ENCODE measurements at places on chromosomes 7 and 10.

DNA sequence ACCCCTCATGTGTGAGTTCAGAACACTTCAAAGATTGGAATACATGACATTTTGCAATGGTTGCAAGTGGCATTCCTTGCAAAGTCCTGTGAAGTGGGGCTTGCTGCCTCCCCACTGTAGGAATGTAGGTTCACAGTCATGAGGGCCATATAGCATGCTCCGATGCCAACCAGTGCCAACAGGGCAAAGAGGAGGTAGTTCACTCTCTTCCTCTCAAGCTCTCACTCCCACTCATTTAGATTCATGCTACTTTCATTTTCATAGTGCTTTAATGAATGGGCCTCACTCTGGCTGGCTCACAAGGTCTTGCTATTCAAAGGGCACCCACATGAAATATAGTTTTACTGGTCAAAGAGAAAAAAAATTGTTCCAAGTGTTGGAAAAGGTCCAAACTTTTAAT lies 169.9 kb upstream of the AOAH start:
- no peak for DNase-seq

GRCh38 chr10:55551603-55552002 lies 750.6 kb upstream of the PCDH15 start:
- DNase-seq, result no peak

DNA sequence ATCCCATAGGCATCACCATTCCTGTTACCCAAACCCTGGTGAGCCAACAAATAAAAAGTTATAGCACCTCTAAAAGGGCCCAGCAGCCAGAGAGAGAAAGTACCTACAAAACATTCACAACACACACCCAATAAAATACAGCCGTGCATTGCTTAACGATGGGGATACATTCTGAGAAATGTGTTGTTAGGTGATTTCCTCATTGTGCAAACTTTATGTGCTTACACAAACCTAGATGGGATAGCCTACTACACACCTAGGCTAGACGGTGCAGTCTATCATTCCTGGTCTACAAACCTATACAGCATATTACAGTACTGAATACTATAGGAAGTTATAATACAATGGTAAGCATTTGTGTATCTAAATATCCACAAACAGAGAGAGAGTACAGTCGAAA lies 44.9 kb upstream of the UCN3 start:
- no peak for DNase-seq

DNA sequence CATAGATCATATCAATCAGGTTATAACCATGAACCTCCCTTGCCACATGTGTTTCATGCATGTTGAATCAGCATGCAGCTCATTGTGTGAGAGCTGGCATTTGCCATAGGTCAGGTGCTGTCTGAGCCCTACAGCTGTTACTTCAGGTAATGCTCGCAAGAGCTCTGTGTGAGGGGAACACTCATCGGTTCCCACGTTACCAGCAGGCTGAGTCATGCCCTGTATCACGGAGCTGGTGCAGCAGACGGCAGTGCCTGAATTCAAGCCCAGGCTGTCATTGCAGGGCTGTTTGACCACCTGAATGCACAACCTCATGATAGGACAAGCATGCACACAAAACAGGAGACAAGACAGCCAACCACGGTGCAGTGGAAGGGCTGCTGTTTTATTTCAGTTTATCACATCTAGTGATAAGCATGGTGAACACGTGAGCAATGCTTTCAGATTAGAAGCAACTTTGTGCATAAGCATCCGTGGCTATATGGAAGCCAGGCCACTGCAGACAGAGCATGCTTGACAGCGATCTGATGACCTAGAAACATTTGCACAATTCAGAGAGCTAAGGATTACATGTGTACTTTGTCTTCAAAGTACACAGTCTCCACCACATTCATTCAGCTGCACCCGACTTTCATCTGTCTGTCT lies 56.4 kb upstream of the PFKP start:
- peak; percentile 41 for DNase-seq

GRCh38 chr7:45259966-45260646 lies 102.5 kb downstream of the RAMP3 start:
- peak; percentile 70 for DNase-seq

GRCh38 chr7:96649981-96650380 lies 59.7 kb downstream of the SEM1 start:
- DNase-seq, result no peak

DNA sequence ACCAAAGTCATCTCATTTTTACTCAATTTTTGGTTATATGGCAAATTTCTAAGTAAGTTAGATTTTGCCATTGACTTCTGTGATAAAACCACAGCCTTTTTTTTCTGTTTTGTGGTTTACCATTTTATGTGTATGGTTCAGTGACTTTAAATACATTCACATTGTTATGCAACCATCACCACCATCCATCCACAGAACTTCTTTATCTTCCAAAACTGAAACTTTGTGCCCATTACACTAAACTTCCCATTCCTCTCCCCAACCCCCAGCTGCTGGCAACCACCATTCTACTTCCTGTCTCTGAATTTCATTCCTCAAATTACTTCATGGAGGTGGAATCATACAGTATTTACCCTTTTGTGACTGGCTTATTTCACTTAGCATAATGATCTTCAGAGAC lies 280.4 kb upstream of the TCERG1L start:
- no peak for DNase-seq

DNA sequence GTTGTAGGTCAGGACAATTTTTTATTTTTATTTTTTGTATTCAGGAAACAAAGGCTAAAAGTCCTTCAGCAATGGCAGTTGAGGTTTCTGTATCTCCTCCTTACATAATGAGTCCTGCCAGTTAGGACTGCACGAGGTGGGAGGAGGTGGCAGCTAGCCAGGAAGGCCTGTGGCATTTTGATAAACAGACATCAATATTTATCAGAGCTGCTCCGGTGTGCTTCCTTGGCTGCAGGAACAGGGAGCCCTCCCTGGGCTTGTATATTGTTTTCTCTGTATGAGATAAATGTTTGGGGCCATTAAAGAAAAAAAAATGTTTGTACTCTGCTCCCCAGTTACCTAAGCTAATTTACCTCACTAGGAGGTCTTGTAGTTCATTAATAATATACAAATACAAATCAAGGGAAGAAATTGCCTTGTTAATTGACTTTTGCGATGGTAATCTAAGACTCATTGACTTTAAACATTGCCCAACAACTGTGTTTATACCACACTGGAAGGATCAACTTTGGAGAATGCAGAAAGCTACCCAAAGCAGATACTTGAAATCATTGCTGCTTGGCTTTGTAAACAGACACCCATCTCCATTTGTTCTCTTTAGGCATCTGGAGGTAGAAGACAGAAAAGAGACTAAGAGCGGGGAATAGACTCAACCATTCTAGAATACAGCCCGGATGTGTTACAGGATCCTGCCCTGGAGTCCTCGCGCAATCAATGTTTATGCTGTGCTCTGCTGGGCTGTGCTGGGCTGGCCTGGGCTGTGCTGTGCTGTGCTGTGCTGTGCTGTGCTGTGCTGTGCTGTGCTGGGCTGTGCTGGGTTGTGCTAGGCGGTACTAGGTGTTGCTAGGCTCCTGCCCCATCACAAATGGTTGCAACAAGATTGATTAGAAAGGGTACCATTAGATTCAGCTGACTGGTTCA lies 36.5 kb upstream of the PDZD8 start:
- DNase-seq, result no peak

DNA sequence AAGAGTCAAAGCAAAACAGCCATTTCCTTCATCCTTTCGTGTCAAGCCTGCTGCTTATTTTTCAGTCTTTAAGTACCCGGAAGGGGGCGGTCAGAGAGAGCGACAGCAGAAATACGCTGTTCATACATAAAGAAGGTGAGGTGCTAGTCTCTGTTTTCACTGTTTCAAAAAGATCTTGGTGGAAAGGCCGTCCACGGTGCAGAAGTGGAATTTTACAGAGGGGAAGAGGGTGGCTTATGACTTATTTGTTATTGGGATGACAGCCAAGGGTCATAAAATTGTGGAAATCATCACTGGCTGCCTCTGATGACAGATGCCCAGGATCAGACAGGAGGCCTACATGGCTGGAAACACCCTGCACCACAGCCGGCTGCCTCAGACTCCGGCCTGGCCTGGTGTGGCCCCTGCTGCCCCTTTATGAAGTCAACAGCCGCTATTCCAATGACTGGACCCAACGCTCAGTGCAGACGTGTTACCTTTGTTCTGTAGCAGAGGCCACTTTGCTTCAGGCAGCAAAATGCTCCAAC lies 57.0 kb downstream of the HIPK2 start:
- peak; percentile 32 for DNase-seq

GRCh38 chr10:87734987-87735827 lies 75.5 kb downstream of the PAPSS2 start:
- peak; percentile 15 for DNase-seq

DNA sequence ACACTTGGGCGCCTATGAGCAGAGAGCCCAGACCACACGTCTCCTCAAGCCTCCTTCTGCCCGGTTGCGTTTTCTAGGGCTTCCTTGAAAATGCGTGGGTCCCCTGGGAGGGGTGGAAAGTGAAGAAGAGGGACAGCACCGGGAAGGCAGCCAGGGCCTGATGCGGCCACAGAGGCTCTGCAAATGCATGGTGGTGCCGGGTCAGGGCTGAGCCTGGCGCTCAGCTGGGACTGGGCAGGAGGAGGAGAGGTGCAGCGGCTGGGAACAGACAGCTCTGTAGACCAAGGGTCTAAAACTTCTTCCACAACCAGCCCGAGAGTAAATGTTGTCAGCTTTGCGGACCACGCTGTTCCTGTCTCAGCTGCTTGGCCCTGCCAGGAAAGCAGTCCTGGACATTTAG lies 1.6 kb downstream of the DPYSL4 start:
- no peak for DNase-seq

DNA sequence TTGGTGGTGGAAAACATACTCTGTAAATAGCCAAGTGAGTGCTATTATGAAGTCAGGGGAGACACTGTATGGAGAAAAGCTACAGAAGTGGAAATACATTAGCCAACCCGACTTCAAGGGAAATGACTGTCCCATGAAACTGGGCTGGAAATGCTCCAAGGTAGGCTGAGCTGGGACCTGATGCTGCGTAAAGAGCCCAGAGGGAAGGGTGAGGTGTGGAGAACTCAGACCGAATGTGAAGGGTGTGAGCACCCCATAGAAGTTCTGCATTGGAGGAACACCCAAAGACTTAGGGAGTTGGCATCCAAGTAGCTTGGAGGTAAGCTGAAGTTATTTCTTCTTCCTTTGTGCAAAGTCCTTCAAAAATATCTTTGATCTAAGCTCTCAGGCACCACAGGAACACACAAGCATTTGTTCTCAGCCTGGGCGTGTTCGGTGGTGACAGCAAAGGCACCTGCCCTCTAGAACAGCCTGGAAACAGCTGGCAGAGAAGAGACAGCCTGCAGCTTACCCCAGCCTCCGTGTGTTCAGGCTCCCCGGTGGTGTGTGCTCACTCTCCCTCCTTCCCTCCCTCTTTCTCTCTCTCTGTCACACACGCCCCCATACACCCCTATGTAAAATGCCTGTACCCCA lies 19.1 kb upstream of the GJD4 start:
- DNase-seq, result no peak

- DNase-seq, result no peak
These were observed 639.7 kb downstream of the AUTS2 start for GRCh38 chr7:70237831-70238575.

DNA sequence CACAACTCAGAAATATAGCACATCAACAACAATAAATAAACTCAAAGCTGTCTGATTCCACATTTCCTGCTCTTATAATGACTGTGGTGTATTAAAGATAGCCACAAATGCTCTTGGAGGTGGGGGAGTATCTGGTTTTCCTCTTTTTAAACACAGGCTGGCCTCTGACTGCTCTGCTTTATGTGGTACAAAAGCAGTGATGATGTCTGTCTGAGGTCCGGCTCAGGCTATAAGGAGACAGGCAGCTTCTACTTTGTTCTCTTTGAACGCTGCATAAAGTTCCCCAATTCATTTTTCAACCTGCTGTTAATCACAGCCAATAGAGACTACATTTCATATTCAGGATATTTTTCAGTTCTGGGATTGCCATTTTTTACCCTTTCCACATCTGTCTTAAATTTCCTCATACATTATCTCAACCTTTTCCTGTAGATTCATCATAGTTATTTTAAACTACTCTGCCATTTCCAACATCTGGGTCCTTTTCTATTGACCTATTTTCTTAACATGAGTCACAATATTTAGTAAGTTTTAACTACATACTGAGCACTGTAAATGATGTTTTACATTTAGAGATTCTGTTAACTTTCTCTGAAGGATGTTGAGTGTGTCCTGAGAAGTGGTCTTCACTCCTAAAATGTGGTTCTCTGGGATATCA lies 64.9 kb downstream of the CRPPA start:
- no peak for DNase-seq

- DNase-seq, result no peak
These were observed 10.2 kb downstream of the EMX2 start for GRCh38 chr10:117552701-117553141.

- DNase-seq, result no peak
These were observed 14.5 kb upstream of the PAX2 start for GRCh38 chr10:100730725-100731406.

GRCh38 chr10:101941871-101942270 lies 98.3 kb upstream of the KCNIP2 start:
- peak; percentile 4 for DNase-seq

- DNase-seq, result no peak
These were observed 98.3 kb upstream of the AGK start for GRCh38 chr7:141452911-141453310.

DNA sequence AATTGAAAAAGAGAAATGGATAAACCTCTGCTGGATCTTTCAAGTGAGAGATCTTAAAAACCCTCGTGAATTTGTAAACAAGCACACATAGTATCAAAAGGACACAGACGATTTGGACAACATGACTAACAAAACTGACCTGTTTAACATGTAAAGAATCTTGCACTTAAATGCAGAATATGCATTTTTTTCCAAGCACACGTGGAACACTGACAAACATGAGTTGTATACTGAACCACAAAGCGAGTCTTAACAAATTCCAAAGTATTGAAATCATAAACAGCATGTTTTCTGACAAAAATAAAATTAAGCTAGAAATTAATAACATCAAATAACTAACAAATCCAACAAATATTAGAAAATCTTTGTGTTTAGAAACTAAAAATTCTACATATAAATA lies 65.0 kb upstream of the ZNF746 start:
- no peak for DNase-seq

DNA sequence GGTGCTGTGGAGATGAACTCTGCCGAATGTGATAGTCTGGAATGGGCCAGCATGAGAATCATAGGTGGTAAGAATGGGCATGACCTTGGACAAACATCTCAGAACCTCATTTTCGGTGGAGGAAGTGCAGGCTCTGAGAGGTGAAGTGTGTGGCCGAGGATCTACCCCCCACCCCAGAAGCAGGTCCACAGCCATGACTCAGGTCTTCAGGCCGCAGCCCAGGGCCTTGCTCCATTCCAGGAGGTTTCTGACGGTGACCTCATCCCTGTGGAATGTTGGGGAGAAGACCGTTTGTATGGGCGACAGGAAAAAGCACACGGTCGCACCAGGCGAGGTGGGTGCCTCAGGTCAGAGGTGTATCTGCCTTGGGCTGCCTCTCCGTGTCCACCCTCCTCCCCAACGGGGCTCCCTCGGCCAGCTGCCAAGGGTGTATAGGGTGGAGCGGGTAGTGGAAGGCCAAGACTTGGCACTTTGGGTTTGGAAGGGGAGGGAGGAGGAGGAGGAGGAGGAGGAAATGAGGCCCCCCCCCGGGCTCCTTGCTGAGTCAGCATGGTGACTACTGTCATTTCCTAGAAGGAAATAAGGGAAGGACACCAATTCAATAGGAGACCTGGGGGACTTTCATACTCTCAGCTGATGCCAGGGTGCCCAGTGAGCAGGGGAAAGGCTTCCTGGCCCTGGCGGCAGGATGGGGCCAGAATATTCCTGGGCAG lies 168.0 kb upstream of the RHEB start:
- DNase-seq, result peak; percentile 100

Data from Daoy (cell line).